ENCODE measurements at places on chromosomes 5 and 9. TPM values are rescaled to one million over a fixed set of nuclear protein-coding genes. Genes with fewer than 3 reads are reported as not detected.

Gene RAB3C
- total RNA-seq = 6.1 TPM

Gene CDH9
- not detected for total RNA-seq

Gene SLC36A2
- not detected for total RNA-seq

DNA sequence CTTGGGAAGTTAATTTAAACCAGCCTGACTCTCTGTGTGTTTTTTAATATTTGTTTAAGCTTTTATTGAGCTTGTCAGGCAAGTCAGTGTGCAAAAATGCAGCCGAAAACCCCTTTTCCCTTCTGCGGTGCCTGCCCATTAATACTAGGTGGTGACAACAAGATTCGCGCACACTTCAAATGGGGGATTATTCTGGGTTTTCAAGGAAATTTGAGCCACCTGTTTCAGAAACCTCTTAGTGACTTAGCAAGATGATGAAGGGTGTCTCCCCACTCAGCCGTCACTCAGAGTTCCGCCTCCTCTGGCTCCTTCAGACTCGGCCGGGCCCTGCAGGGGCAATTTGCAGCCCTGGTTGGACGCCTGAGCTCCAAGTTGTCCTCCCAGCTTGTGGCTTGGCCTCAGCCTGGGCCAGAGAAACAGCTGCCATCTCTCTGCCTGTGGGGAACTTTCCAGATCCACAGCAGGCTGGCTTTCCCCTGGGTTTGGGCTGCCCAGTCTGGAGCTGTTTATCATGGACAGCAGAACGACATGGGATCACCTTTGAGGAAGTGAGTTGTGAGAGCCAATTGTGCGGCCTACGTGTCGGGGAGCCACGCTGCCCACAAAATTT lies 75.9 kb downstream of the SPRY4 start:
- H3K4me1 ChIP-seq = peaks cover 4% of the 10 kb centered on the region
- no peaks in the 10 kb centered on the region for H3K27me3 ChIP-seq
- H3K27ac ChIP-seq = peak overlapping the region; percentile 23
- H3K36me3 ChIP-seq = no peaks in the 10 kb centered on the region
- DNase-seq = peak; percentile 25

- no peak overlapping the region for H3K27ac ChIP-seq
- no peak for DNase-seq
- H3K4me1 ChIP-seq = no peaks in the 10 kb centered on the region
- H3K36me3 ChIP-seq = no peaks in the 10 kb centered on the region
- H3K4me3 ChIP-seq = no peak overlapping the region
- H3K27me3 ChIP-seq = no peaks in the 10 kb centered on the region
These were observed 74.3 kb downstream of the GRAMD2B start for GRCh38 chr5:126497506-126497905.

DNA sequence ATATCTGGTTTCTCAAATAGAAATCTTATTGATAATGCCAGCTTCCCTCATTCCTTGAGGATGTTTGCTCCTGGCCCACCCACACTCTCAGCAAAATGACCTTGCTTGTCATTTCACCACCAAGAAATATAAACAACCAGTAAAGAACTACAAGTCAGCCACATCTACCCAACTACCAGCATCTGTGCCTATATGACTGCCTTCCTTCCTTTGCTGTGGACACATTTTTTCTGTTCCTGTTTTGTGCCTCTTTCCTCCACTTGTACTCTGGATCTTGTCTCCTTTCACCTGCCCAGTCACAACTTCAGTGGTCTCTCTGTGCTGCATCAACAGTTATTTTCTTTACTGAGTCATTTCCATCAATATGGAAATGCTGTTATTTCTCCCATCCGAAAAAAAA lies 20.3 kb downstream of the KIF2A start:
- no peaks in the 10 kb centered on the region for H3K4me1 ChIP-seq
- H3K27ac ChIP-seq = no peak overlapping the region
- no peaks in the 10 kb centered on the region for H3K27me3 ChIP-seq
- H3K36me3 ChIP-seq = no peaks in the 10 kb centered on the region
- H3K4me3 ChIP-seq = no peak overlapping the region

- H3K4me1 ChIP-seq = no peaks in the 10 kb centered on the region
- DNase-seq = no peak
- no peak overlapping the region for H3K4me3 ChIP-seq
- no peaks in the 10 kb centered on the region for H3K27me3 ChIP-seq
- H3K27ac ChIP-seq = no peak overlapping the region
These were observed 855.5 kb upstream of the NUDT12 start for GRCh38 chr5:104418056-104418455.

GRCh38 chr5:88665750-88666215 lies 217.2 kb downstream of the MEF2C start:
- peaks cover 2% of the 10 kb centered on the region for H3K4me1 ChIP-seq
- peaks cover 99% of the 10 kb centered on the region for H3K27me3 ChIP-seq
- H3K36me3 ChIP-seq = no peaks in the 10 kb centered on the region
- DNase-seq = no peak
- no peak overlapping the region for H3K4me3 ChIP-seq

DNA sequence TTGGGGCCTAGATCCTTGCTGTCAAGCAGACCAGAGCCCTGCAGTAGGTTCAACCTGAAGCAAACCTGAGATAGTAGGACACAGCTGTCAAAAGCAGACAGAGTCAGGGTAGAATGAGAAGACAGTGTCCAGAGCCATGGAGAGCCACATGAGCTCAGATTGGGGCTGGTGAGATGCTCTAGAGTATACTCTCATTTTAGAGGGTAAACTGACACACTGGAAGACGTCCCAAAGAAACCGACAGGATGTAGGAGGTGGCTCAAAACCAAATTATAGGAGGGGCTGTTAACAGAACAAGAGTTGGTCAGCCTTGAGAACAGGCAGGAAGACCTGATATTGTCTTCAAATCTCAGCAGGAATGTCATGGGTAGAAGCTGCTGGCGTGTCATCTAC lies 11.5 kb downstream of the CCDC69 start:
- no peak overlapping the region for H3K27ac ChIP-seq
- DNase-seq = no peak
- no peaks in the 10 kb centered on the region for H3K36me3 ChIP-seq
- no peak overlapping the region for H3K4me3 ChIP-seq
- H3K4me1 ChIP-seq = no peaks in the 10 kb centered on the region

GRCh38 chr9:109002141-109002540 lies 11.2 kb downstream of the CTNNAL1 start:
- no peak overlapping the region for H3K4me3 ChIP-seq
- no peaks in the 10 kb centered on the region for H3K36me3 ChIP-seq
- H3K4me1 ChIP-seq = no peaks in the 10 kb centered on the region
- H3K27me3 ChIP-seq = no peaks in the 10 kb centered on the region
- DNase-seq = no peak

DNA sequence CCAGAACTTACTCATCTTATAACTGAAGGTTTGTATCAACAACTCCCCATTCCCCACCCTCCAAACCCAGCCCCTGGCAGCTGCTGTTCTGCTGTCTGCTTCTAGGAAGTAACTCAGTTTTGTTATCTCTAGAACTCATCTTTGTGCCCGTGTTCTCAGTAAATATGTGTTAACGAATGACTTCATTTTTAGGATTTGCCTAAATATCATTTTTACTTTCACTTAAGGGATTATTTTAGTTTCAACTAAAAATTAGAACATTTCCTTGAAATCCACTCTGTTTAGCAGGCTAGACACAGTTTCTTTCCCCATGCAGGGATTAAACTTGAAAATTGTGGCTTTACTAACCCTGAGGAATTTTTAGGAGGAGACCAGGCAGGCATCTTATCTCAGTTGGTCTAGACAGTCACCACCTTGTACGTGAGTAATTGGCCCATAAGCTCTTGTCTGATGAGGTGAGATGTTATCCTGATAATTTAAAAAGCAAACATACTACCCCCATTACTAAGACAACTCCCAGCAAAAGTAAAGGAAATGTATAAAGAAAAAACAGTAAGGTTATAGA lies 68.2 kb upstream of the TNFAIP8 start:
- no peak overlapping the region for H3K4me3 ChIP-seq
- H3K27me3 ChIP-seq = no peaks in the 10 kb centered on the region
- peak overlapping the region; percentile 2 for H3K27ac ChIP-seq

DNA sequence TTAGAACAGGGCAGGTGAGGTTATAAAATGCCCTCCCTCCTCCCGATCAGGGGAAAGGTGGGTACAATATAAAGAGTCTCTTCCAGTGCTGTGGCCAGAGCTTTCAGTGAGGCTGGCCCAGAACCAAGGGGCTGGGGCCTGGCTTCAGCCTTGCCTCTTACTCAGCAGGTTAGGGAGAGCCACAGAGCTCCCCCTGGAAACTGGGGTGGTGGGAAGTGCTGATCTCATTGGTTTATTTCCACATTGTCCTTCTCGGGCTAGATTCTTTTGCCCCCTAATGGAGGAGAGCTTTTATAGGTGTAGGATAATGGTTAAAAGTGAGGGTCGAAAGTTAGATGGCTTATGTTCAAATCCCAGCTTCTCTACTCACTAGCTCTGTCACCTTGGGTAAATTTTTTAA lies 186.7 kb upstream of the TBC1D2 start:
- no peaks in the 10 kb centered on the region for H3K27me3 ChIP-seq
- DNase-seq = no peak
- no peaks in the 10 kb centered on the region for H3K36me3 ChIP-seq
- no peak overlapping the region for H3K4me3 ChIP-seq

DNA sequence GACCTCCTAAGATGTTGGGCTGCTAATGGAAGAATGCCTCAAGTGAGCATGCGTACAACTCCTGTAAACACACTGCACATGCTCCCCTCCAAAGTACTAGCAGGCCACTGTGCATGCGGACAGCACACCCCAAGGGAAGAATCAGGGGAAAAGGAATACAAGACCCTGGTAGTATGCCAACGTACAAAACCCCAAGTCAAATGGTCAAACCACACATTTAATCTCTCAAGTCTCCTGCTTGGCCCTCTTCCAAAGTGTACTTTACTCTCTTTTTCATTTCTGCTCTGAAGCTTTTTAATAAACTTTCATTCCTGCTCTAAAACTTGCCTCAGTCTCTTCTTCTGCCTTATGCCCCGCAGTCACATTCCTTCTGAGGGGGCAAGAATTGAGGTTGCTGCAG lies 466.4 kb downstream of the DMRTA1 start:
- no peak overlapping the region for H3K4me3 ChIP-seq
- DNase-seq = no peak
- no peaks in the 10 kb centered on the region for H3K27me3 ChIP-seq
- no peaks in the 10 kb centered on the region for H3K36me3 ChIP-seq
- no peak overlapping the region for H3K27ac ChIP-seq

DNA sequence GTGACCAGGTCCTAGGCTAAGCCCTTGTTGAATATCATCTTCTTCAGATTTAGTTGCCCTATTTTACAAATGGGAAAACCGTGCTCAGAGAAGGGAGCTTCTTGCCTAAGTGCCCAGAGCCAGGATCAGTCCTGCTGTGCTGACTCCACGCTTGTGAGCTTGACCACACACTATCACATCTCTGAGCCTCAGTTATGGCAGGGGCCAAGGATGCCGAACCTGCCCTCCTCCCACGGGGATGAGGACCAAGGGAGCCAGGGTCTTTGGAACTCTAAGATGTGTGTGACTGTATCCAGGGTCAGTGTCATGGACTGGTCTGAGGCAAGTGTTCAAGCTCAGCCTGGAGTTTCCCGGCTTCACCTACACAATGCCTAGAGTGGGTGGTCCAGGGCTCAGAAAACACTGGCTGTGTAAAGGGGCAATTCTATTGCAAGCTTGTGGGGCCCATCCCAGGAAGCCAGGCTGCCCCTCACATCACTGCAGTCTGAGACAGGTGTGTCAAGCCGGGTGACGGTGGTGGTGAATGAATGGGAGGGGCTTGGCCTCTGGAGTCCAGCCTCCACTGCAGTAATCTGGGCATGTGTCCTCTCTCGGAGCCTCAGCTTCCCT lies 235.7 kb downstream of the PBX3 start:
- H3K27ac ChIP-seq = no peak overlapping the region
- no peaks in the 10 kb centered on the region for H3K4me1 ChIP-seq
- H3K27me3 ChIP-seq = no peaks in the 10 kb centered on the region
- H3K4me3 ChIP-seq = no peak overlapping the region

DNA sequence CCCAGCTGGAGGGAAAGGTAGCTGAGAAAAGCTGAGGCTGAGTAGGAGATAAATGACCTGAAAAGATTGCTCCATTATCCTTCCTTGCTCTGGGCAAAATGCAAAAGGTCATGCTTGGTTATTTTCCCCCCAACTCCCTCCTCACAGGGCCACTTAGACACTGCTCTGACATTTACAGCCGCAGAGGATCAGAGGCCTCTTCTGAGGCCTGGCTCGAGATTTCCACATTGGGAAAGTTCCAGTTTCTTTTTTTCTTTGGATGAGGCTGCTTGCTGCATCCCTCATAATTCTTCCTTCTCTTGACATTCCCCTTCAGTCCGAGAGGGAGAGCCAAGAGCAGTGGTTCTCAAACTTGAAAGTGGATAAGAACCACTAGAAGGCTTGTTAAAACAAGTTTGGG lies 60.1 kb upstream of the HSPA9 start:
- H3K27ac ChIP-seq = peak overlapping the region; percentile 68
- no peak overlapping the region for H3K4me3 ChIP-seq
- H3K4me1 ChIP-seq = no peaks in the 10 kb centered on the region
- no peaks in the 10 kb centered on the region for H3K36me3 ChIP-seq
- DNase-seq = no peak

DNA sequence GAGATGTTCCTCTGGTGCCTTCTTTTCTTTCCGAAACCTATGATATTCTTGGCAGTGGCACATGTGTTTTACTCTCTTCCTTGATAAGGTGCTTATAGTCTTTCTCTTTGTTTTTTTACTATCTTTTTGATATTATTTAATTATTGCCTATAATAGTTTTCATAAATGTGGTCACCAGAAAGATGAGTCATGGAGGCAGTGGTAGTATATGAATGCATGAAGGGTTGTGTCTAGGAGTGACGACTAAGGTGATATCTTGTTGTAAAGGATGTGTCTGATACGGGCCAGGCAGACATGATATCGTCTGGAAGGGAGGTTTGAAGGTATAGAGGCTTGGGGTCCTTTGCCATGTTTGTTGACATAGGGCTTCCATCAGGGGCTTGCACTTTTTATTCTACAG lies 36.8 kb downstream of the SLC44A1 start:
- DNase-seq = no peak
- H3K27me3 ChIP-seq = no peaks in the 10 kb centered on the region
- H3K4me3 ChIP-seq = no peak overlapping the region

DNA sequence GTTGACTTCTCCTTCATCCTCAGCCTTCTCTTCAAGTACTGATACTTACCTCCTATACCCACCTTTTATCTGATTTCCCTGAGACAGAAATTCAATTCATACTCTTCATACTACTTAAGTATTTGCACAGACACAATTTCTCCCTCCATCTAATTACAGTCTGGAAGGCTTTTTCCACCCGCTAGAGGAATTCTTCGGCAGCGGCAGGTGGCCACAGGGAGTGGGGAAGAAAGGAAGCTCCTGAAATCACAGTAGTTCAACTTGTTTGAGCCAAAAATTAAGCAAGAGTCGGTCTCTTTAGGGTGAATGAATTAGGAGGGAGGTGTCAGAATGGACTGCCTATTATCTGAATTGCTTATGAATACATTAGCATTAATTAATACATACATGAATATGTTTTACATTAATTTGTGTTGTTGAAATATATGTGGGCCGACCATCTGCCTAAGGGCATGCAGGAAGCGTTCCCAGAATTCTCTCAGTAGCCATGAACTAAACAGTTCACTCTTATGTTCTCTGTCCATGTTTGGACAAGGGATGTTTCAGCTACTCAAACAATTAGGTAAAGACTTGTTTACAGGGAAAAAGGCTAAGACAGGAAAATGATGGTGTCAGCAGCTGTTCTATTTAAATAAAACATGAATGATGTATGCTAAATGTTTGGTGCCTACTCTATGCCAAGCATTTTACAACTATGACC lies 101.4 kb upstream of the SMARCA2 start:
- no peak for DNase-seq
- no peaks in the 10 kb centered on the region for H3K36me3 ChIP-seq
- H3K27ac ChIP-seq = no peak overlapping the region

- no peaks in the 10 kb centered on the region for H3K36me3 ChIP-seq
- no peaks in the 10 kb centered on the region for H3K4me1 ChIP-seq
- no peak for DNase-seq
- no peak overlapping the region for H3K4me3 ChIP-seq
These were observed 278.6 kb downstream of the SPOCK1 start for GRCh38 chr5:137220523-137220927.

Measured in breast epithelium (tissue), 4 donors.